ENCODE measurements at places on chromosomes 5 and 9.

DNA sequence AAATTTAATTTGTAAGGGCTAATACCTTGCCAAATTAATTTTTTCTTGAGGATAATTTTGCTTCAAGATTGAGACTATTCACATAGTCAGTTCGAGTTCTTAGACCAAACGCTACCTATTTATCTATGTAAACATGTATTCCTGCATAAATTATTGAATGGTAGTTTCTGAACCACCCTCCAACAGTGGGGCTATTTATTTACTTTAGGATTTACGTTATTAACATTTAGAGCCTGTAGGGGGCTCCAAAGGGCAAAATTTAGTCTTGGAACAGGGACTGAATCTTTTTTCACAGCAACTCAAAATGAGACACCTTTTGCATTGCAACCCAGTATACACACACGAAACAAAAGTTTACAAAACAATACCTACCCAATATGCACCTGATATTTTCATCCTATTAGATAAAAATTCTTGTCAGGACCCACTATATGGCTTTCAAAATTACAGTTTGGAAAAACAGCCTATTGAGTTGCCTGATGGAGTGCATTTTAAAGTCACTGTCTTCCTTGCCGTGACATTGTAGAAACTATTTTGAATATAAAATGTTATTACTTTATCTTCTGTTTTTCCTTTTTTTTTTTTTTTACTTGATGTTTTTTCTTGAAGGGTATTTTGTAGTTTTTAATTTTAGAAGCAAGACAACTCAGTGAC, 47.1 kb upstream of the POU4F3 start:
- no peak for DNase-seq

DNA sequence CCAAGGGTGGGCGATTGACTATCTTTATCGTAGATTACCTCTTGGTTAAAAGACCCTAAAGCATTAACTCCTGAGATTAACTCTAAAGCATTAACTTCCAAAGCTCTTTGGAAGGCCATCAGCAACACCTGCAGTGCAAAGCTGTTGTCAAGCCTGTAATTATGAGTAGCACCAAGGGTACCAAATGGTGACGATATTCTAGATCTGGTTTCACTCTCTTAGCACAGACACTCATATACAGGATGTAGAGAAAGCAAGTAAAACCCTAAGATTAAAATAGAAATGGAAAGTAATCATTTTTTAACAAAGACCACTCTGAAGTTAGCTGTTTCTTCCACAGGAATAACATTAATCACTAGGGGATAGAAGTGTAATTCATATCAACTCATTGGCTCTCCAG, 29.9 kb upstream of the TNFSF8 start:
- no peak for DNase-seq

- no peak for DNase-seq
Observed at GRCh38 chr5:7047511-7048261, 334.5 kb downstream of the TENT4A start.

DNA sequence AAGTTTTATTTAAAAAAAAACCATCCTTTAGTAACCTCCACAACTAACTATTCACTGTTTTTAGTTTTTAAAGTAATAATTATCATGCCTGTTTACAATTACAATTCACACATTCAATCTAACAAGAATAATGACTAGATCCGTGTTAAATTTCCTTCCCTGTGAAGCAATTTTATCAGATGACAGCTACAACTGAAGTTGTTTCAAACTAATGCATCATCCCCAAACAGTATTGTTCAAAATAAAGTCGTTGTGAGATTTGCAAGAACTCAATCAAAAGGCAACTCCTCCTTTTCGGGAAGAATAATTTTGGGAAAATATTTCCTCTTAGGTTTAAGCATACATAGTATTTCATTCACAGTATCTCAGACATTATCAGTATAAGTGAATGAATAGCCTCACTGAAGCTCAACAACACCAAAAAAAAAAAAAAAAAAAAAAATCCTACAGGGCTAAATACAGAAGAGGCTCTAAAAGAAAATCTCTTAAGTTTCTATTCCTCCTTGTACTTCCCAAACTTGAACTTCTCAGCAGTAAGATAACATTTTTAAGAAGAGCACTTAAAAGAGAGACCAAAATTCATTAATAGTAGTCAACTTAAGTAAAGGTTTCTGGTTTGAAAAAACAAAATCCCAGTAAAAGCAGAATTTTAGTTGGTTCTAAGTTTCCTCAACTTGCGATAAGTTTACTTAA, 9.4 kb downstream of the C9orf72 start:
- DNase-seq = no peak

GRCh38 chr9:29511680-29512079, 1938.4 kb upstream of the C9orf72 start:
- DNase-seq = no peak

GRCh38 chr5:81167544-81167943, 65.6 kb upstream of the CKMT2 start:
- DNase-seq = no peak

DNA sequence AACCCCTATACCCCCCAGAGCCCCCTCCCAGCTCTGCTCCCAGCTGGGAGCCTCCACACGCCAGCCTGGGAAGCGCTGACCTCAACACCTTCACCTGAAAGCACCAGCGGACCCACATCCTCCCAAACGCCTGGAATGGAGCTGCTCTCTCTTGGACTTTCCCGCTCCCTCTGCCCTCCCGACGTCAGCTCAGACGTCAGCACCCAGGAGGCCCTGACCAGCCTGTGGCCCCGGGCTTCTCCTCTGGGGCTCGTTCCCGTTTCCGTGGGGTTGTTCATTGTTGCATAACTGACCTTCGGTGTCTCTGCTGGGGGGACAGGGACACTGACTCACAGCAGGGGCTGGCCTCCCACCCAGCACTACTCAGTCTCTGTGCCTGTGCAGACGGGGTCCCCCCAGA, 35.0 kb upstream of the SLC6A3 start:
- DNase-seq = no peak

GRCh38 chr9:687034-687785, 154.3 kb upstream of the DMRT1 start:
- DNase-seq = no peak
